Progenitor cell of endocrine pancreas (in vitro differentiated cells): ENCODE measurements at places on chromosomes 7 and 10. TPM values are rescaled to one million over a fixed set of nuclear protein-coding genes. Genes with fewer than 3 reads are reported as not detected.

- H3K27me3 ChIP-seq = peaks cover 10% of the 10 kb centered on the region
- no peak for DNase-seq
- H3K4me3 ChIP-seq = no peak overlapping the region
- no peaks in the 10 kb centered on the region for H3K4me1 ChIP-seq
- no peaks in the 10 kb centered on the region for H3K36me3 ChIP-seq
Measured at GRCh38 chr10:43808136-43808535, 159.5 kb upstream of the ZNF32 start.

DNA sequence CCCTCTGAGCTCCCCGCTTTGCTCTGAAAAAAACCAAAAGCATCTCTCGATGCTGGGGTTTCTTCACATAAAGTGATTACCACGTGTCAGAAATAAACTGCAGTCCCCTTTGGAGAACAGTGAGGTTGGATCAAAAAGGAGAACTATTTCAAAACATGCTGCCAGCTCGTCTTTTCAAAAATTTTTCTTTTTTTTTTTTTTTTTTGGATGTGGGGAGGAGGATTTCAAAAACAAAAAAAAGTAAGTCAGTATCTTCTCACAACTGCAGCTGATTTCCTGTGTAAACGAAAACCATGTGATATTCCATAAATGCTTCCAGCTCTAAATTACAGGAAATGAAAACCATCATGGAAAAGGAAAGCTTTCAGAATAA is 155.0 kb upstream of the LYZL2 start:
- DNase-seq = no peak
- peak overlapping the region; percentile 54 for H3K27ac ChIP-seq
- no peaks in the 10 kb centered on the region for H3K36me3 ChIP-seq
- H3K4me1 ChIP-seq = peaks cover 11% of the 10 kb centered on the region
- H3K27me3 ChIP-seq = peaks cover 23% of the 10 kb centered on the region

GRCh38 chr7:117008118-117008885 is 55.0 kb downstream of the ST7 start:
- H3K27me3 ChIP-seq = no peaks in the 10 kb centered on the region
- H3K4me1 ChIP-seq = peaks cover 13% of the 10 kb centered on the region
- H3K4me3 ChIP-seq = no peak overlapping the region

DNA sequence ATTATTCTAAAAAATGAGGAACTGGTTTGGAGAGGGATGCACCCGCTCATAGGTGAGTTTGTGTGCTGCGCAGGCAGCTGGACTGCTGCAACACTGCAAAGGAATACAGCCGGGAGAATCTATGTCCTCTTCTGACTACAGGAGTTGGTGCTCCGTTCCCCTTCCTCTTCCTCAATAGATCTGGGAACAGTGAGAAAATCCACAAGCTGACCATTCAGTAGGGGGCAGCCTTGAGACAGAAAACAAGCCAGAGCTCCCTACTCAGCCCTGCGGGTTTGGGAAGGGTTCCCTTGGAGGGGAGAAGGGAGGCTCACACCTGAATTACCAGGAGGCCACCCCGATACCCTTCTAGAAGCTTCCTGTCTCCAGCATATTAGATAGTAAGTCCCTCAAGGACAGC is 87.3 kb upstream of the FOXI2 start:
- no peak overlapping the region for H3K27ac ChIP-seq
- H3K36me3 ChIP-seq = no peaks in the 10 kb centered on the region
- H3K4me3 ChIP-seq = no peak overlapping the region
- no peaks in the 10 kb centered on the region for H3K27me3 ChIP-seq

Gene ADAM22
- 14.4 and 15.8 TPM in 2 replicates for total RNA-seq

Gene CRHR2
- not detected in 2 replicates for total RNA-seq

Gene AKR1C8
- total RNA-seq = not detected in 2 replicates

Gene SPDYE2
- not detected in 2 replicates for total RNA-seq

- no peaks in the 10 kb centered on the region for H3K27me3 ChIP-seq
- H3K27ac ChIP-seq = no peak overlapping the region
- DNase-seq = no peak
- peaks cover 4% of the 10 kb centered on the region for H3K4me1 ChIP-seq
- H3K36me3 ChIP-seq = no peaks in the 10 kb centered on the region
Measured at GRCh38 chr7:27575613-27576012, 87.1 kb downstream of the HIBADH start.
